ENCODE measurements at places on chromosomes 2 and 18. TPM values are rescaled to one million over a fixed set of nuclear protein-coding genes. Genes with fewer than 3 reads are reported as not detected.

GRCh38 chr2:130896813-130897212 lies 60.1 kb downstream of the ARHGEF4 start:
- no peak for DNase-seq

DNA sequence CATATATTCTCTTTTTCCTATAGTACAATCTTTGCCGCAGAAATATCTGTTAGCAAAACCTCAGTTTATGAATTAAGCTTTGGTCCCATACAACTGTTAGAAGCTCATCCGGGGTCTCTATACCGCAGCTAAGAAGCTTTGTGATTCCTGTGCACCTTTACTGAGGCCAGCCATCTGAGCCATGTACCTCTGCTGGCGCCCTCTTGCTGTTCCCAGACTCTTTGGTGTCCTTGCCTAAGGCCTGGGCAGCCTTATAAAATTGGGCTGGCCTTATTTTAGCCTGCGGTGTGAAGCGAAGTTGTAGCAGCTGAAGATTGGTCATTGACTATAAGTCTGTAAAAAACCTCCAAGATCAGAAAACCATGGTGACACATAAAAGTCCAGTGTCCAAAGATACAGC lies 1135.1 kb upstream of the CHAC2 start:
- no peak for DNase-seq

GRCh38 chr2:112821142-112821541 lies 15.4 kb downstream of the IL1B start:
- DNase-seq = no peak

DNA sequence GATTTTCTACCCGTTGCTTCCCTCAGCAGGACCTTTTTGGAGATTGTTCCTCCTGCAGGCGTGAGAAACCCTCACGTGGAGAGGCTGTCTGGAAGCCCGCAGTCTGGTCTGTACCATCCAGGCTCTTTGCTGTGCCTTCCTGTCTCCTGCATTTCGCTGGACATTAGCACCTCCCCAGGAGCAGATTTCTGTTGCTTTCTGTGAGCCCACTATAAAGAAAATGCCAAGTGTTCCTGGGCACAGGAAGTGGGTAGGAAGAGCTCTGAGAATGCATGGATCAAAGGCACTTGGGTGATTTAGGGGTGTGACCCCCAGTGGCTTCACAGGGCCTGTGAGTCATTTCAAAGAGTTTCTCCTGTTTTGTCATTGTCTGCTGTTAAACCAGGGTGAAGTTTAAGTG lies 27.3 kb downstream of the SPTBN1 start:
- no peak for DNase-seq

The BOK gene
- 29.4 TPM for polyA plus RNA-seq

Measured in BJ (cell line).